HFF-Myc (cell line): ENCODE measurements at places on chromosomes 13 and 19.

DNA sequence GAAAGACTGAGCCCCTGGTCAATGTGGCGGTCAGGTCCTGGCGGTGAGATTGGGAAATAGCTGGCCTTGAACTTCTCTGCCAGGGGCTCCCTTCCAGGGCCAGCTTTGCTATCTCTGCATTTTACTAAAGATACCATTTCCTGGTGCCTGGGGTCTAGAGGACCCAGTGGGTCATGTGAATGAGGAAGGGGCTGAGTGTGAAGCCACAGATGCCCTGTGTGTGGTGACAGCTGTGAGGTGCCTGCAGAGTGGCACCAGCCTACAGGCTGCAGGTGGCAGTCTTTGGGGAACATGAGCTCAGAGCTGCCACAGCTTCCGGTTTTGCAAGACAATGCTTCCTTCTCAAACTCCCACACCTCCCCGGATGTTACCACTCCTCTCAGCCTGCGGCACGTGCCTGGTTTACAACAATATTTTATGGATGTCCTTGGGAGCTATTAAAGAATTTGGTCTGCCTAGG lies 5.2 kb upstream of the MLNR start:
- DNase-seq, result no peak

- DNase-seq, result no peak
These were observed 172.2 kb upstream of the SLC10A2 start for GRCh38 chr13:103238441-103238840.

GRCh38 chr19:10874024-10874423 lies 2.7 kb downstream of the CARM1 start:
- no peak for DNase-seq

- DNase-seq, result no peak
These were observed 1.5 kb downstream of the ZNF101 start for GRCh38 chr19:19670070-19670551.

DNA sequence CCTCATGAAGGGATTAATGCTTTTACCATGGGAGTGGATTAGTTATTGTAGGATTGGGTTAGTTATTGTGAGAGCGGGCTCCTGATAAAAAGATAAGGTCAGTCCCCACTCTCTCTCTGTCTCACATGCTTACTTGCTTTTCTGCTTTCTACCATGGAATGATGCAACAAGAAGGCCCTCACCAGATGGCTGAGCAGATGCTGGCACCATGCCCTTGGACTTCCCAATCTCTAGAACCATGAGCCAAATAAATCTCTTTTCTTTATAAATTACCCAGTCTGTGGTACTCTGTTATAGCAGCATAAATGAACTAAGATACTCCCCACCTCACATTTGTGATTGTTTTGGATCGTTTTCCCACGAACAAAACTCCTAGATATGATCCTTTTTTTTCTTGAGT lies 353.8 kb downstream of the DNAJC15 start:
- no peak for DNase-seq

GRCh38 chr13:25406377-25406776 lies 34.6 kb downstream of the ATP8A2 start:
- no peak for DNase-seq

DNA sequence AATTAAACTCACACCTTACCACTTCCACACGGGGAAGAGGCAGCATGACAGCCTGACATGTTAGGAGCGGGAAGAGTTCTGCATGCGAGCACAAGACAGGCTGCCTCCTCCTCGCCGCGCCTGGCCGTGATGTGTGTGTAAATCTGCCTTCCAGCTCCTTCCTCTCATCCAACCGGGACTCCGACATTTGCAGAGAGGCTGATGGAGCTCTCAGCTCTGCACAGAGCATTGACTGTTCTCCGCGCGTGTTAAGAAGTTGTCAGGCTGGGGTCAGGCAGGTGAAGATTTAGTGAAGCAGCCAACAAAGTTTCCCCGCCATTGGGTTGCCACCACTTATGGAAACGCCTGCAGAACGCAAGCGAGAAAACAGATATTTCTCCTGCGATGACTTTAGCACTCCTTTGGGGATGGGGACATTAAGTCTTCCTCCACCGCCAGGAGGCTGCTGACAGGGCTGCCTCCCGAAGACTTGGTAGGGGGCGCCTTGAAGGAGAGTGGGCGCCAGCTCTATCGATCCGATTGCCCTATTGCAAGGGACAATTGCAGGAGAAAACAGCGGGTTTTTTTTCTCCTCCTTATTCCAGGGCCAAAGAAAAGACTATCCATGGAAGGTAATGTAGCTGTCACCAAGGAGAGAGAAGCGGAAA lies 213.9 kb upstream of the TSHZ3 start:
- no peak for DNase-seq

DNA sequence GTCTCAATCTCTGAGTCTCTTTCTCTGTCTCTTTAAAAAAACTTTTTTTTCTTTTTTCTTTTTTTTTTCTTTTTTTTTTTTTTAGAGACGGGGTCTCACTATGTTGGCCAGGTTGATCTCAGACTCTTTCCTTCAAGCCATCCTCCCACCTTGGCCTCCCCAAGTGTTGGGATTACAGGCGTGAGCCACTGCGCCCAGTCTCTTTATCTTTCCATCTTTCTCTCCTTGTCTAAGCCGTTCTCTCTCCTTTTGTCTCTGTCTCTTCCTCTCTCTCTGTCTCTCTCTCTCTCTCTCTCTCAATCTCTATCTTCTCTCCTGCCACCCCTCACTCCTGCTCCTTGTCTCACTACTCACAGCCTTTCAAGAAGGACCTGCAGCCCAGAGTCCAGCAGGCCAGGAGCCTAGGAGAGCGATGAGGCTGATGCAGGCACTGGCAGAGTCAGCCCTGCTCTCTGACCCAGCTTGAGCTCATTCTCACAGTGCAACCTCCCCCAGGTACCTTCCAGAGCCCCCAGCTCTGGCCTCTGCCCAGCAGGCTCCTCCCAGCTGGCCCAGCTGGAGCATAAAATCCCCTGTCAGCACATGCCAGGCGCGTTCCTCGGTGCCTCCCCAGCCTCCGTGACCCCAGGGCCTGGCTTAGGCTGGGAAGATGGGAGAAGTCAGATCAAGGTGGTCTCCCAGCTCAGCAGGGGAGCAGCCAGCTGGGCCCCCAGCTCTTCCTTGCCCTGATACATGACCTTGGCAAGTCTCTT lies at the start of gene NPHS1:
Gene NPHS1, minus strand, starts transcription at position 476 of the 752 bp plus-strand sequence. CDS start 667 bp downstream, outside the sequence.
- DNase-seq, result no peak

GRCh38 chr19:6092329-6093286 lies 17.7 kb downstream of the RFX2 start:
- DNase-seq, result no peak

DNA sequence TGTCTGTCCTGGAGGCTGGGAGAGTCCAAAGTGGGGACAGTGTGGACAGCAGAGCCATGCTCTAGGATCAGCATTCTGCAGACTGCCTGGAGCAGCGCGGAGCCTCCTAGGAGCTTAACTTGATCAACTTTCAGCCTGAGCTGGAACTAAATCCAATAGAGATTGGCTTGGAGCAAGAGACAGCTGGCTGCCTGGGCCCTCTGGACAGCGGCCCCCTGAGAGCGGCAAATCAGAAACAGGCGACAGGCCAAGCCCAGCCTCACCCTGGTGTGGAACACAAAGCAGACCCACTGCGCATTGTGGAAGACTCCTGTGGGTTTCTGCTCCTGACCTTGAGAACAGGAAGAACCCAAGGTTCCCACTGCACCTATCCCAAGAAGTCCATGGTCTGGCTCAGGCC lies 462.2 kb downstream of the TSHZ3 start:
- DNase-seq, result no peak

- DNase-seq, result no peak
These were observed 88.1 kb downstream of the STOML3 start for GRCh38 chr13:38902551-38902950.

DNA sequence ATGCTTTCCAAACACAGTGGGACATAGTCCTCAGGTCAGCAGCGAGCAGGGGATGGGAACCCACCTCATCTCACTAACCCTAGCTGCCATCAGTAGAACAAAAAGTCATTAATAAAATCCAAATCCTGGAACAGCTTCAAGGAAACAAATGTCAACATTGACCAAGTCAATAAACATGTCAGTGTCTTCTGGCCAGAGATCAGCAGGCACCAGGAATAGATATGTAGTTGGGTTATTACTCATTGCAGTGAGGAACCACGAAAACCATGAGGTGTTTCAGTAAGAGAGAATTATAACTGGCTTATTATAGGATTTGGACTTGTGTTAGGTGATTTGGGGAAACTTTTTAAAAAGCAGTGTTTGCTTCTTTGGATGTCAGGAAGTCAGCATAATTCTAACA lies 17.1 kb upstream of the CD33 start:
- DNase-seq, result no peak
